ENCODE measurements at places on chromosomes 3 and 15.

GRCh38 chr15:91652610-91653207, 200.8 kb upstream of the SLCO3A1 start:
- DNase-seq, result no peak

- no peak for DNase-seq
These were observed 1.9 kb downstream of the STIMATE start for GRCh38 chr3:52895418-52895817.

- no peak for DNase-seq
These were observed 34.6 kb downstream of the GLDN start for GRCh38 chr15:51375966-51376640.

- peak; percentile 54 for DNase-seq
These were observed 17.5 kb downstream of the FAM240A start for GRCh38 chr3:46629551-46630517.

- no peak for DNase-seq
These were observed 5.3 kb upstream of the APEH start for GRCh38 chr3:49668861-49669260.

DNA sequence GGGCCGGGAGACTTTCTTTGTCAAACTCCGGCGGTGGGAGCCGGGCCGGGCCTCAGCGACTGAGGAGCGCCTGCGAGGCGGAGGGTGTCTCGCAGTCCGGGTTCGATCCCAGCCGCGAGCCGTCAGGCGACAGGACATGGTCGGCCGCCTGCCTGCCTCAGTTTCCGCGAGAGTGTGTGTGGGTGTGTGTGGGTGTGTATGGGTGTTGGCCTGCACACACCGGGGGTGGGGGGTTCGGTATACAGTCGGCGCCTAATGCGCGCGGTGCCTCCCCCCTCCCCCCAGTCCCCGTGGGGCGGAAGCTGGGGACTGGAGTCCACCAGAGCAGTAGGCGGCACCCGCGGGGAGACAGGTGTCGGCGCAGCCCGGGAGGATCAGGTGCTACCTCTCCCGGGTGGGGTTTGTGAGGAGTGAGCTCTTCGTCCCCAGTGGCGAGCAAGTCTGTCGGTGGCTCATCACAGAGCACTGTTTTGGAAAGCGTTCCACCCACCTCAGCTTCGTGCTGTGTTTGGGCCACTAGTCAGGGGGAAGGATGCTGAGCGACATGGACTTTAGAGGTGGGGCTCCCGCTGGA, 246.3 kb downstream of the GOLGA6L6 start:
- no peak for DNase-seq

- no peak for DNase-seq
These were observed 26.1 kb downstream of the CERS3 start for GRCh38 chr15:100502651-100503050.

DNA sequence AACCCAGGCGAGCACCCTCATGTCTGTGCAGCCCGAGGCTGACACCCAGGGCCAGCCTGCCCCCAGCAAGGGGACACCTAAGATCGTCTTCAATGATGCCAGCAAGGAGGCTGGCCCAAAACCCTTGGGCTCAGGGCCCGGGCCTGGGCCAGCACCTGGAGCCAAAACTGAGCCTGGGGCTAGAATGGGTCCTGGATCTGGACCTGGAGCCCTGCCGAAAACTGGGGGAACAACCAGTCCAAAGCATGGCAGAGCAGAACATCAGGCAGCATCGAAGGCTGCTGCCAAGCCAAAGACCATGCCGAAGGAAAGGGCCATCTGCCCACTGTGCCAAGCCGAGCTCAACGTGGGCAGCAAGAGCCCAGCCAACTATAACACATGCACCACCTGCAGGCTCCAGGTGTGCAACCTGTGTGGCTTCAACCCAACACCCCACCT, 31.4 kb upstream of the APEH start:
- no peak for DNase-seq

DNA sequence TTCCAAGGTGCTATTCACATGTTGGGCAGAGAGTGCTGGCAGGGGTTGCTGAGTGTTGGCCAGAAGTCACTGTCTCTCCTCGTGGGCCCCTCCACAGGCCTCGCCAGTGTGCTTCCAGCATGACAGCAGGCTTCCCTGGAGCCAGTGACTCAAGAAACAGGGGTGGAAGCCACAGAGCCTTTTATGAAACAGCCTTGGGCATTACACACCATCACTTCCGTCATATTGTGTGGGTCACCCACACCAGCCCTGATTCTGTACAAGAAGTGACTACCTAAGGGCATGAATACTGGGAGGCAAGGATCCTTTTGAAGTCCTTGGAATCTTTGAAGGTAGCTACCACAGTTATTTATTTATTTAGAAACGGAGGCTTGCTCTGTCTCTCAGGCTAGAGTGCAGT, 177.6 kb upstream of the UBE3A start:
- no peak for DNase-seq

DNA sequence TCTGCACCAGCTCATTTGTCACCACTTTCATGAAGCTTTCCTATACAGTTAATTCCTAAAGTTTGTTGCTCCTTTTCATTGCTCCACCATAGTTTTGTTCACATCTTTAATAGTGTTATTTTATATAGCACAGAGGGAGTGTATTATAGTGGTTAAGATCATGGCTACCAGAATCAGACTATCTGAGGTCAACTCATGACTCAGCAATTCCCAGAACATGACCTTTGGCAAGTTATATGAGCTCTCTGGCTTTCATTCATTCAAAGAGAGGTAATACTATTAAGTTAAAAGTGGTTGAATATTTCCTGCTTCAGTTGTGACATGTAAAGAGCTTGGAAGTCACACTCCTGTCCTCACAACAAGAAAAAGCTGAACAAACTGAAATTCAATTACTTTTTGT, 1073.5 kb downstream of the NAALADL2 start:
- no peak for DNase-seq

DNA sequence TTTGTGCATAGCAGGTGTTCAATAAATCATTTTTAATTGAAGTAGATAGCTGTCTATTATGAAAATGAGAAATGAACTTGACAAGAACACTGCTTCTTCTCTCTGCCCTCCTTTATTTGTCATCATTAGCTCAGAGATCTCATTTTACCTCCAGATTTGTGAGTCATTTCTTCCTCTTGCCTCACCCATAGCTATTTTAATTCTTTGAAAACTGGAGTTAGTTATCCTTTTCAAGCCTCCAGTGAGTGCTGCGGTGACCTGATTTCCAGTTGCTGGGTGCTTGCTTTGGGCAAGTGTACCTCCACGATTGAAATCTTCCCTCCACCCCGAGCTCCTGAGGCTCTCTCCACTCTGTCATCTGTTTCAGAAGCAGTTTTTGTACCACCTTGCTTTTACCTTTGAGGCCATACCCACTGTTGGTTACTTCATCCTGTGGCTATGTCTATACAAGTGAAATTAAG, 114.6 kb downstream of the NFKBIZ start:
- no peak for DNase-seq
